ENCODE measurements at places on chromosomes 11 and 22.
A peak's percentile ranks its signal among the peaks of the same experiment; 100 is the strongest.

DNA sequence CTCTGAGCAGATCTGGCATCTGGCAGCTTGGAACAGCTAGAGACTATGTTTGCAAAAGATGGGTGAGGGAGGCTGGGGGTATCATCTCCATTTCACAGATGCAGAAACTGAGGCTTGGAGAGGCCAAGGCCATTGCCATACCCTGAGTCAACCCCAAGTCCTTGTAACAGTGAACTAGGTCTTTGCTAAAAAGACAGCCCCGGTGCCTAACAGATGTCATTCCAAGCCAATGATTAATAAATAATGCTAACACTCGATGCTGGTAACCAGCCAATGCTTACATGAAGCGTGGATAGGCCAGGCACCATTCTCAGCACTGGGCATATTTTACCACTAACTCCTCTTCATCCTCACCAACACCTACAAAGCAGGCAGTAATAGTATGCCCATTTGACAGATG lies 164.0 kb downstream of the MN1 start:
- DNase-seq = no peak

GRCh38 chr11:76291576-76292526 lies 85.5 kb upstream of the WNT11 start:
- DNase-seq = peak; percentile 93

GRCh38 chr11:117011541-117011898 lies 86.7 kb downstream of the SIK3 start:
- DNase-seq = no peak

DNA sequence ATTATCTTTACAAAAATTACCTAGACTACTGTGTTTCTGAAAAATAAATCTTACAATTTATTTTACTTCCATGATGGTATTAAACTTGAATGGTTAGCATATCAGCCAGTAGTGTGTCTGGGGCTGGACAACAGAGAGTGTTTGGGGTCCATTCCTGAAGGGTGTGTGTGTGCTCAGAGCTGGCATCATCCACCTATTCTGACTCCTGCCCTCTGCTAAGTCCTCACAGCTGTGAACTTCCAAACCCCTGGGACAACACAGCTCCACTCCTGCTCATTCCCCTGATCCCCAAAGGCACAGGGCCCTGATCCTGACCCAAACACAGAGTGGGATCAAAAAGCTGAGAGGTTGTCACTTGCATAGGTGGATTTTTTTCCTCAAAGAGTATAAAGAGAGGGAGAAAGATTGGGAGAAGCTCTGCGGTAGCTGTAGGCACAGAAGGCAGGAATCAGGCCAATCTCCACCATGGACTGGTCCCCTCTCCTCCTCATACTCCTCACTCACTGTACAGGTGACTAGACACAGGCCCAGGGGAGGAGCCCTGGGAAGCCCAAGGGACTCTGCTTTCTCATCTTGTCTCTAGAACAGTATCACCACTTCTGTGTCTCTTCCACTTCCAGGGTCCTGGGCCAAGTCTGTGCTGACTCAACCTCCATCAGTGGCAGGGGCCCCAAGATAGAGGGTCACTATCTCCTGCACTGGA lies 55.7 kb upstream of the TOP3B start:
- no peak for DNase-seq

GRCh38 chr22:40898850-40899357 lies 37.0 kb upstream of the DNAJB7 start:
- peak; percentile 3 for DNase-seq

- peak; percentile 34 for DNase-seq
Measured at GRCh38 chr11:86592047-86592591, 80.3 kb downstream of the ME3 start.

GRCh38 chr22:45239681-45240051 lies 1.0 kb downstream of the KIAA0930 start:
- no peak for DNase-seq

DNA sequence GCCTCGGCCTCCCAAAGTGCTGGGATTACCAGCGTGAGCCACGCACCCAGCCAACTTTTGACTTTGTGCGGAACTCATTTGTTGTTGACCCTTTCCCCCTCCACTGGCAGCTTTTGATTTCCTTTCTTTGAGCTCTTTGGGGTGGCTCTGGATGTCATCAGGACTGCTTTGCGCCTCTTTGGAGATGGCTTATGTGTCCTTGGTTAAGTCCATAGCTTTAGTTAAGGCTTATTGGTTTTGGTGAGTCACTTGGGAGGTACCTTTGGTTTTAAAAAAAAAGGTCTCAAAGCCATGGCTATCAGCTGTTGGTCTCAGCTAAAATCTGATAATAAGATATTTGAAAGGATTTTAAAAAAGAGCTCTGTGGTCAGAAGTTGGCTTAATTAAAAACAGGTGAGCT lies 5.1 kb upstream of the ARSA start:
- no peak for DNase-seq

DNA sequence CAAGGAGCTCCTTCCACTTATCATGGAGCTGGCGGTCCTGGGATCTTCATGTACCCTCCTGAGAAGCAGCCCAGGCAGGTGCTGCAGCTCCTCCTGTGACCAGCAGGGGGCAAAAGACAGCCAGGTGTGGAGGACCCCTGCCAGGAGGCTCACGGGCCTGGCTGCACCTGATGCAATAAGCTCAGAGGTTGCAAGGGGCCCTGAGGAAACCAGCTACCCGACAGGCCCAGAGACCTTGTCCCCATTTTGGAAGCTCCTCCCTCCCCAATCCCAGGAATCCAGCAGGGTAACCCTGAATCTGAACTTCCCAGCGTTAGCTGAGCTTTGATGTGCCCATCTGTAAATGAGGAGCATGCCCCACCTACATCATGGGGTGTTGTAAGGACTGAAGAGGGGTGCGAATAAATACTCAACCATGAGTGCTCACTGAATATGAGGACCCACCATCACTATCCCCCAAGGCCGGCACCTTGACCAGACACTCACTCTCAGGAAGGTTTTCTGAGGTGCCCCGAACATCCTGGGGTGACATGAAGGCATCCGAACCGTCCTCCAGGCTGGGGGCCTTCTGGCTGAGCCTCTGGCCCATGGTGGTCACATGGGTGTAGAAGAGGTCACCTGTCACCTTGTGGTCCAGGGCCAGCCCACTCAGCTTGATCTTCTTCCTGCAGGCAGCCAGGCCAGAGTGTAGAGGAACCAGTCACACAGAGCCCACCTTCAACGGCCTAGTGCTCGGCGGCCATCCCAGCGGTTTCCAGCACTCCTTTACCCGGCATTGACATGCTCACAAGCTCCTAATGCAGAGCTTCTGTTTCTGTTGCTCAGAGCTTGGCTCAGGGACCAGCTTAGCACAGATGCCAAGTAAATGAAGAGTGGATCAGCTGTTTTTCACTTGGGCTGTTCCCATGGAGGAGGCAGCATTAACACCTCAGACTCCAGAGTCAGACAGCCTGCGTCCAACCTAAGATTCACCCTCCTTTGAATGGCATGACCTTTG lies 21.7 kb downstream of the SLC43A1 start:
- peak; percentile 58 for DNase-seq

DNA sequence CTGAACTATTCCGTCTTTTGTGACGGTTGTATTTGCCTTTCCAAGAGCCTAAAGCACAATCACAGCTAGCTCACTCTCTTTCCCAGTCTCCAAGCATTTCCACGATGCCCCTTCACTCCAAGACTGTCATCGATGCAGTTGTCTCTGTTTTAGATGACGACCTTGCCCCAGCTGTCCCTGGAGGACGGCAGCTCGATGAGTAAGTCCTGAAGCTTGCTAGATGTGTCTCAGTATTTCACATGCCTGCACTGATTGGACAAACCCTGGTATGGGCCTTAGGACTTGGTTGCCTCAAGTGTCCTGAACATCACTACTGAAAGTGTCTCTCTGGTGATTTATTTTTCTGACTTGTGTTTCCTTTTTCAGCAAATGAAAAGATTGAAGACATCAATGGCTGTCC lies 129.9 kb downstream of the NAV2 start:
- DNase-seq = no peak

DNA sequence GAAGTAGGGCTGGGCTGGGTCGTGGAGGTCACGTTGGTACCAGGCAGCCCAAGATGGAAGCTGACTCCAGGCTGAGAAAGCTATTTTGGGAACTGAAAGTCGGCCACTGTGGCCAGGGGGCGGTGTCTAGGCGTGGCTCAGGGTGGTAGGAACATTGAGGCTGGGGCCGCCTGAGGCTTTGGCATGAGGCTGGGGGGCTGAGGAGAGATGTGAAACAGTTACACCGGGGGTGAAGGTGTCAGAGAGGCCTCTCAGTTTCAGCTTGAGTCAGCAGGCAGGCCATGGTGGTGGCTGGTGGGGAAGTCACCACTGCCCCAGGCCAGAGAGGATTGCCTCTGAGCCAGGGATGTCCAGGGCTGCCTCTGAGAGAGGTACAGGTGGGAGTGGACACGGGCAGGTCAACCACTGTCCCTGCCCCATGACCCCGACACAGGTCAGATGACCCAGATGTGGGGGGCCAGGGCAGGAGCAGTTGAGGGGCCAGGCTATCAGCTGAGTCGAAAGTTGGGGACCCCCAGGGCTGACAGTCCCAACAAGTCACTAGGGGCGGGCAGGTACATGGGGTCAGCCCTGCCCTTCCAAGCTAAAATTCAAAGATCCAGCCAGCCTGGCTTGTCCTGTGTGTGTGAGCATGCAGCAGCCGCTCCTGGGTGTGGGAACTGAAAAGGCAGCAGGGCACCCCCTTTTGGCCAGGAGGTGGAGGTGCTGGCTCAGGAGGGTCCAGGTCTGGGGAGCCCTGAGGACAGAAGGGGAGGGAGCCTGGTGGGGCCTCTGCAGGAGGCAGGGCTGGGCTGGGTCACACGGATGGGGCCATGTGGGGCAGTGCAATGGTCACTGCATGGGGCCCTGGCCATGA lies 7.2 kb downstream of the KCNK7 start:
- DNase-seq = peak; percentile 23

GRCh38 chr22:44449061-44449682 lies 48.9 kb downstream of the RTL6 start:
- no peak for DNase-seq

GRCh38 chr11:87306262-87306851 lies 268.6 kb downstream of the TMEM135 start:
- no peak for DNase-seq

- DNase-seq = no peak
Measured at GRCh38 chr11:68509066-68509465, 48.5 kb downstream of the PPP6R3 start.

GRCh38 chr22:44999687-45000086 lies 10.1 kb downstream of the PHF21B start:
- DNase-seq = no peak

- no peak for DNase-seq
Measured at GRCh38 chr11:118092907-118093571, 6.3 kb upstream of the SMIM35 start.

GRCh38 chr11:6681949-6682348 lies 1.2 kb downstream of the MRPL17 start:
- DNase-seq = no peak

DNA sequence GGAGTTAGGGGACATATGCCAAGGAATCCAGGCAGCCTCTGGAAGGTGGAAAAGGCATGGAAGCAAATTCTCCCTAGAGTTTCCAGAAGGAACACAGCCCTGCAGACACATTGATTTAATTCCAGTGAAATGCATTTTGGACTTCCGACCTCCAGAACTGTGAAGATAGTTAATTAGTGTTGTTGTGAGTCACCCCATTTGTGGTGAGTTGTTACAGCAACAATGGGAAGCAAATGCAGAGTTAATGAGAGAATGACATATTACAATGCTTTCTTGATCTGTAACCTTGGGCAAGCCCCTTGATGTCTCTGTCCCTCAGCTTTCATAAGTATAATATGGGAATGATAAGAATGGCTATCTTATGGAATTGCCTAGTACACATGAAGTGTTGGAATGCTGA lies 178.7 kb downstream of the KIRREL3 start:
- no peak for DNase-seq

DNA sequence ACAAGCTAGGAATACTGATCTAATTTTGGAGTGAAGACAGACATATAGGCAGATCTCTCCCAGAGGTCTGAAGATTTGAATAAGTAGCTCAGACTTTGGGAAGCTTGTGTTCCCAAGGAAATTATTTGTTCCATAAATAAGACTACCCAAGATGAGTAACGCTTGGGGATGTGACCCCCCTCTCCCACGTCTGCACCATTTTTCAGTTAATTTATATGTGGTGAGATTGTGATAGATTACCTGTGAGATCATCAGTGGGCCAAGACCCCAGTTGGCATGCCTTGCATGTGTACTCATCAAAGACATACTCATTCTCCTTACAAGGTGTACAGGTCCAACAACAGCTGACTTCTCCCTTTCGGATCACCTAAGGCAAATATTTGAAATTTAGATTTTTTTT lies 252.8 kb upstream of the CTSC start:
- no peak for DNase-seq

- no peak for DNase-seq
Measured at GRCh38 chr22:44330744-44331660, 18.3 kb upstream of the SHISAL1 start.

DNA sequence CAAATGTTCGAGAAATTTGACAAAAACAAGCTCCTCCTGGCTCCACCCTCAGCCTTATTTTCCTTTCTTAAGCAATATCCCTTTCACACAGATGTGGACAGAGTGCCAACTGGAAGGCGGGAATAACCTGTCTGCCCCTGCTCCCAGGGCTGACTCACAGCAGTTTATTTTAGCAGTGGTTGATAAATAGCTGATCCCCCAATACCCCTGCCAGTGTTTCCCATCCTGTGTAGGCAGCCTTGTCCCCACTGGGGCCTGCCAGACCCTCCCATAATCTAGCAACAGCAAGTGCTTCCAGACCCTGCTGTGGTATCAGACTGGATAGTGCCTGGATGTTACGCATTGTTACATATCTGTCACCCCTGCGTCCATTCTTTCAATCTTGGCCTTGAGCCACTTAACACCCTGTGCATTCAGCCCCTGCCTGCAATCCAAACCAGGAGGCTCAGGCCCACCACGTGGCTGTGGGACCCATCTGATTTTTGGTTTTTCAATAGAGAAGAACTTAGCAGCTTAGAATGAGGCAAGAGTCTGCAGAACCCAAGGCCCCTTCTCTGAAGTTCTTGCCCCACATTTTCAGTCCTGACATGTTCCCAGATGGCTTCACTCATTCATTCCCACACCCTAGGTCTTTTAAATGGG lies 53.7 kb downstream of the PARVA start:
- DNase-seq = no peak

GRCh38 chr11:13298765-13299164 lies 21.2 kb downstream of the BMAL1 start:
- no peak for DNase-seq

DNA sequence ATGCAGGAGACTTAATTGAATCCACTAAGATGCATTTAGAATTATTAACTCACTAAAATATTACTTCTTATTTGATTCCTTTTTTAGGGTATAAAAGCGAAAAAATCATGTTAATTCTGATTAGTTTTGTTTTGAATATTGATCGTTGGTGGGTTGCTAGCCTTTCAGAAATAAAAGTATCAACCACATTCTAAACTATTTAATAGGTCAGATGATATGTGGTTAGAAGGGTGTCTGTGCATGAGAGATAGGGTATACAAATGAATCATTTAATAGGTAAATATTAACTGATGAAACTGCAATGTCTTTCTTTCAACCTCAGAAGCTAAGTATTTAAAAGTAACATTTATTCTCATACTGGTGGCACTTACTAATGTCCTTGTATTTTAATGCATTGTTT lies 515.1 kb downstream of the CNTN5 start:
- DNase-seq = no peak

Data from NCI-H345 (cell line).